ENCODE measurements at places on chromosomes 4 and X. TPM values are rescaled to one million over a fixed set of nuclear protein-coding genes. Genes with fewer than 3 reads are reported as not detected.

Gene GAB3
- total RNA-seq = 5.8 TPM

- DNase-seq = no peak
Observed at GRCh38 chr4:19030048-19030447, 1008.5 kb upstream of the LCORL start.

DNA sequence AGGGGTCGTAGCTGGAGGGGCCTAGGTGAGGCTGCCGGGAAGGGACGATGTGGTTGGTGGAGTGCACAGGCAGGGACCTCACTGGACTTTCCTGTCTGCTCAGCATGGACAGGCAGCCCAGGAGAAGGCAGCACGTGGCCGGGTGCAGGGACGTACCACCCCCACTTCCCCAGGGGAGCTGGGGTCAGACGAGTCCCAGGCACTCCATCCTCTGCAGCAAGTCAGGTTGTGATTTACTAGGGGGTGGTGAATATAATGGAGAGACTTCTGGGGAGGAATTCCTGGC, 1.5 kb upstream of the CTBP1 start:
- DNase-seq = no peak

Gene USP17L10
- not detected for total RNA-seq

DNA sequence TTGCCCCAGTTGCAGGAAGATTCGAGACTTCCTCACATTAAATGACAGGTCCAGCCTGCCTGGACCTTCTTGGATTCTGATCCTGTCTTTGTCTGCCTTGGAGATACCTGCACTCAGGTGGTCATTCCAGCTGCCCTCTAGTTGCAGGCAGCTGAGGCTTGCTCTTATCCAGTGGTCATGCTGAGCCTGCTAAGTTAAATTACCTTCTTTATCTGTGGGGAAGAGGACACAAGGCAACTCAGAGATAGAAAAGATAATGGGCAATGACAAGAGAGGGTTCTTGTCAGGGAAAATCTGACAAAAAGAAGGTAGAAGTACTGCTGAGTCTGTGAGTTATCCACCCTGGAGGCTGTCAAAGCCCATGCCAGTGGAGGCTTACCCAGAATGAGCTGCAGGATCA, 401.4 kb downstream of the MID1IP1 start:
- no peak for DNase-seq

Gene NMU
- not detected for total RNA-seq

GRCh38 chr4:141348125-141348524, 127.4 kb downstream of the ZNF330 start:
- no peak for DNase-seq

DNA sequence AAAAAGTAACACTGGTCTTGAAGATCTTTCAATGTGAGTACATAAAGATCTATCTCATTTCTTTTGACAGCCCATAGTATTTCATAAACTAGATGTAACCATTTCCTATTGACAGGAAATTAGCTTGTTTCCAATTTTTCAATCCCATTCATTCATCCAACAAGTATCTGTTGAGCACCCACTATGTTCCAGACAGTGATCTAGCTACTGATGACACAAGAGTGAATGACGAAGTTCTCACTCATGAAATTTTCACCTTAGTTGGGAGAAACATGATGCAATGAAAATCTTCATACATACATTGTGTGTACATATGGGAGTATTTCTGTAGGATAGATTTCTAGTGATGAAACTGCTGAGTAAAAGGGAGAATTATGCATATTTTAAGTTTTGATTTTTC, 1.7 kb downstream of the CD38 start:
- DNase-seq = no peak

- no peak for DNase-seq
Observed at GRCh38 chr4:56762484-56763250, 58.8 kb downstream of the SPINK2 start.

DNA sequence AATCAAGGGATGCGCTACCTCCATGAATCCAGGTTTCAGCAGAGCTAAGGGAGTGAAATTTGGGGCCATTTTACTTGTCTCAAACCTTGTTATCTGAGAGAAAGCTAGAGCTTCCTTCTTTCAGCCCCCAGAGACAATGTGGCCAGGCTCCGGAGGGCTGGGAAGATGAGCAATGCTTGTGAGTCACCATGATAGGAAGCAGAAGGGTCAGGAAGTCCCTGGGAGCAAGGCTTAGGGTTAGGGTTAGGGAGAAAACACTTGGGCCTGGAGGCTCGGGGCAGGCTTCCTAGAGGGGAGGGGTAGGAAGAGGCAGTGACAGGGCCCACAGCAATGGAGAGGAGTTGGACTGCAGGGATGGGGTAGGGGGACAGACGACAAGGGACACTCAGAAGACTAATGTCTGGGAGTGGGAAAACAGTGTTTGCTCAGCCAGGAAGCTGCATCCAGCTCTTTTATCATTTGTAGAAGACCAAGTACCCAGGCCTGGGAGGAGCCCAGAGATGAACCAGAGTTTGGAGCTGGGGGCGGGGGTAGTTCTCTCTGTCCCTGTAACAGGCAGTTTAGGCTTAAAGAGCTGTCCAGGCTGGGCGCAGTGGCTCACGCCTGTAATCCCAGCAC, 16.4 kb upstream of the PORCN start:
- DNase-seq = no peak

GRCh38 chr4:170242471-170242870, 152.7 kb upstream of the AADAT start:
- DNase-seq = no peak

Gene DGKK
- not detected for total RNA-seq

DNA sequence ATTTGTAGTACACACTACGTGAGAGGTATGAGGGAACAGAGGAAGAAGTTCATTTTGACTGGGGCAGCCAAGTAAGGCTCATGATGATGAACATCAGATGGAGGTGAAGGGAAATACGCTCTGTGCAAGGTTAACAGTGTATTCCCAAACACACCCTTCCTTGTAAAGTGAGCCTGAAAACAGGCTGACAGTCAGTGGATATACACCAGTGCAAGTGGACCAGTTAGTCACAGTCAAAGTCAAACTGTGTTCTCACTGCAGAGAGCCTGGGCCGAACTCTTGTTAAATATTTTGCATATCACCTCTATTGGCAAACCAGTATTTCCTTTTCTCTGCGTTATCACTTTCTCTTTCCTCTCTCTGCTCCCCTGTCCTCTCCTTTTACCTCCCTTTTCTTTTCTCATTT, 23.4 kb upstream of the RHOH start:
- DNase-seq = no peak

- DNase-seq = no peak
Observed at GRCh38 chrX:21745756-21746155, 12.2 kb downstream of the SMPX start.

DNA sequence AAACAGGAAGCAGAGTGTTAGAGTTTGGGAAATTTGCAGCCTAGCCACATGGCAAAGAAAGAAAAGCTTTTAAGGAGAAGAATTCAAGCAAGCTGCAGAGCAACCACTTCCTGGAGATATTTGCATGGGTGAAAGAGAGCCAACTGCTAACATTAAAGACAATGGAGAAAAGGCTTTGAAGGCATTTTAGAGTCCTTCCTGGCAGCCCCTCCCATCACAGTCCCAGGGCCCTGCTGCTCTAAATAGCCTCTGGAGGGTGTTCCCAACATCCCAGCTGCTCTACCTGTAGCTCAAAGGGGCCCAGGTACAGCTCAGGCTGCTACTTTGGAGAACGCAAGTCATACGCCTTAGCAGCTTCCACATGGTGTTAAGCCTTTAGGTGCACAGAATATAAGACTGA, 235.9 kb upstream of the FMR1 start:
- no peak for DNase-seq

DNA sequence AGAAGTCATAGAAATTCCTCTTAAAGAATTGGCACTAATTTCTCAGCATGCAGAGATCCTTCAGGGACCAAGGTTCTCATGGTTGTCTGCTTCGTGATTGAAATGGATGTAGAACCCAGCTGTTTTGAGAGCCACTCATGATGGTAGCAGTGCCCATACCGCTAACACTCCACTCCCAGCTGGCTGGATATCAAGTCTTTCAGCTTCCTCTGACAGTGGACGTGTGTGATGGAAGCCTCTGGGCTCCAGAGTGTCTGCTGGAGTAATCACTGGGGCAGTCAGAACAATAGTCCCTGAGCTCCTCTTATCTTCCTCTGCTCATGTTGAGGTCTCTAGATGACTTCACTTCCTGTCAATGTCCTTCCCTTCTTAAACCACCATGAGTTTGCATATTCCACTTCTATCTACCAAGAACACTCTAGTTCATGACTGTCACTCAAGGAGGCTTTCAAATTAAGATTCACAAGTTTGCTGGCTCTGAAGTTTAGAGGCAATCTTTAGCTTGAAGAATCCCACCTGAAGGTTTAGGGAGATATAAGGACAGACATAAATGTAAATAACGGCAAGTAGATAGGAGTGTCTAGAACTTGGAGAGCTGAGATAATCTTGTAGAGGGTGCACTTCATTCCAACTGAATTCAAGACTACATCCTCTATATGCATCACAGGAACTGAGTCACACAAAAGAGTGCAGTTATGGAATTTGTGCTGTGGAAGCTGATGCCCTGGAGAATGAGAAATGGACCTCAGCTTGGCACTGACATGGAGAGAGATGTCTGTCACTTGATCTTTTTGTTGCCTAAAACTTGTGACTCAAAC, 64.5 kb upstream of the WDR1 start:
- DNase-seq = no peak

GRCh38 chr4:77430847-77431246, 174.8 kb upstream of the CXCL13 start:
- no peak for DNase-seq

DNA sequence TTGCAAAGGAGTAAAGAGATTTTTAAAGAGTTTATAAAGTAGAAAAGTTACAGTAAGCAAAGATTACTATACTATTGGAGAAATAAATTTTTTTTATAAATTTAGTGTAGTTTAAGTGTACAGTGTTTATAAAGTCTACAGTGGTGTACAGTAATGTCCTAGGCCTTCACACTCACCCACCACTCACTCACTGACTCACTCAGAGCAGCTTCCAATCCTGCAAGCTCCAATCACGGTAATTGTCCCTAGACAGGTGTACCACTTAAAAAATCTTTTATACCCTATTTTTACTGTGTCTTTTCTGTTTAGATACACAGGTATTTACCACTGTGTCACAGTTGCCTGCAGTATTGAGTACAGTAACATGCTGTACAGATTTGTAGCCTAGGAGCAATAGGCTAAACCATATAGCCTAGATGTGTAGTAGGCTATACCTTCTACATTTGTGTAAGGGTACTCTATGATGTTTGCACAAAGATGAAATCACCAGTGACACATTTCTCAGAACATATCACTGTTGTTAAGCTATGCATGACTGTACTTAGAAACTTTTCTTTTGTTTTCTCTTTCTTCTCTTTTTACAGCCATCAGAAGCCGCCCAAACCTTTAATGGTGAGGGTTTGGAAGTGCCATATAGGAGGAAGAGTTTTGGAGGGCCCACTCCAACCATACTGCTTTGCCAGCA, 11.8 kb upstream of the SH3RF1 start:
- DNase-seq = no peak

Gene SMR3A
- not detected for total RNA-seq

DNA sequence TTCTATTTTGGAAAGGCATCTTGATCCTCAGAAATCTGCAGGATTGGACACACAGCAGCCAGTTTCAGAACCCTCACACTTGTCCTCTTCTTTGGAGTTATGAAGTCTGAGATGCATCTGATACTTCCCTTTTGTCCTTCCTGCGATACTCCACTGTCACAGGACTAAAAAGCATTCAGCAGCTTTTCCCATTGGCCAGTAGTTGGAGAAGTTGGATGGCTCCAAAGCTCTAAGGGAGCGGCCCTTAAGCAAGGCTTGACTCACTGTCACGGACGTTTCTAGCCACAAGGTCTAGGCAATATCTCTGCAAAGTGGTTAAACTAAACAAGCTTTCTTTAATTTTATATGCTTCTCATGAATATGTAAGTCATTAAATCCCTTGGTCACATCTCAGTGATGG, 417.0 kb downstream of the AFF2 start:
- no peak for DNase-seq

DNA sequence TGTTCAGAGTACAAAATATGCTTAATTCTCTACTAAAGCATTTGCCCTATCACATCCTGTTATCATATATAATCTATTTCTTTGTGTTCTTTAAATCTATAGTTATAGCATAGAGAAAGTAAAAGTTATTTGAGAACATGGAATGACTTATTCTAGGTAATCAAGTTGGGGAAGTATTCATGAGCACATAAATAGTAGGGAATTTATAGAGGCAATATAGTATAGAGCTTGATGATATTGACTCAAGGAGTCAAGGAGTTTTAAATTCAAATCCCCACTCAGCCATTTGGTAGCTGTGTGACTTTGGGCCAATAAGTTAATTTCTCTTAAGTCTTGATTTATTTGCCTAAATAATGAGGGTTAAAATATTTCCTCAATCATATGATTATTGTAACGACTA, 37.5 kb downstream of the PPP1R2C start:
- no peak for DNase-seq

DNA sequence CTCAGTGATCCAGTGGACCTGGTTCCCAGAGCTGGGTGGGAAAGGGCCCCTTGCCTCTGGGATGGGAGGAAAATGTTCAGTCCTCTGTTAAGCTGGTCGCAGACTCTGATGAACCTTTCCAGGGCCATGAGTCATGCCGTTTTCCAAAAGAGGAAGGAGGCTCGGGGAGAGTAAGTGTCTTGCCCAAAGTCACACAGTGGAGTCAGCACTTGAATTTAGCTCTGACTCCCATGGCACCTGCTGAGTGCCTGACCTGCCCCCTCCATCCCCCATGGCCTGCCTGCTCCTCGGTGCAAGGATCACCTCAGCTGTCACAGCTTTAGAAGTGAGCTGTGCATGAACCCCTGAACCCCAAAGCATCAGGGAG, 14.0 kb upstream of the KIAA0232 start:
- no peak for DNase-seq

Gene LNX1
- 3.7 TPM for total RNA-seq
